DMS53 (cell line): ENCODE measurements at places on chromosomes 2 and 18.

- DNase-seq: no peak
These were observed 1185.8 kb downstream of the SUCLG1 start for GRCh38 chr2:83273322-83273721.

DNA sequence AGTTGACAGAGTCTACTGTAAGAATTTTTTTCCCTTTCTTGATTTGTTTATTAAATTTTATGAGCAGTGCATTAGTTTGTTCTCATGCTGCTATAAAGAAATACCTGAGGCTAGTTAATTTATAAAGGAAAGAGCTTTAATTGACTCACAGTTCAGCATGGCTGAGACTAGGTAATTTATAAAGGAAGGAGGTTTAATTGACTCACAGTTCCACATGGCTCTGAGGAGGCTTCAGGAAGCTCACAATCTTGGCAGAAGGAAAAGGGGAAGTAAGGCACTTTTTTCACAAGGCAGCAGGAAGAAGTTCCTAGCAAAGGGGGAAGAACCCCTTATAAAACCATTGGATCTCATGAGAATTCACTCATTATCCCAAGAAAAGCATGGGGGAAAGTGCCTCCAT lies 191.4 kb upstream of the VRK2 start:
- no peak for DNase-seq

GRCh38 chr2:223967981-223968380 lies 10.7 kb downstream of the MRPL44 start:
- DNase-seq: no peak

- DNase-seq: peak; percentile 45
These were observed 48.6 kb upstream of the DAPL1 start for GRCh38 chr2:158746488-158746887.

- DNase-seq: no peak
These were observed 135.0 kb upstream of the ACKR3 start for GRCh38 chr2:236434593-236434992.
